ENCODE measurements at places on chromosomes 5 and 9.

DNA sequence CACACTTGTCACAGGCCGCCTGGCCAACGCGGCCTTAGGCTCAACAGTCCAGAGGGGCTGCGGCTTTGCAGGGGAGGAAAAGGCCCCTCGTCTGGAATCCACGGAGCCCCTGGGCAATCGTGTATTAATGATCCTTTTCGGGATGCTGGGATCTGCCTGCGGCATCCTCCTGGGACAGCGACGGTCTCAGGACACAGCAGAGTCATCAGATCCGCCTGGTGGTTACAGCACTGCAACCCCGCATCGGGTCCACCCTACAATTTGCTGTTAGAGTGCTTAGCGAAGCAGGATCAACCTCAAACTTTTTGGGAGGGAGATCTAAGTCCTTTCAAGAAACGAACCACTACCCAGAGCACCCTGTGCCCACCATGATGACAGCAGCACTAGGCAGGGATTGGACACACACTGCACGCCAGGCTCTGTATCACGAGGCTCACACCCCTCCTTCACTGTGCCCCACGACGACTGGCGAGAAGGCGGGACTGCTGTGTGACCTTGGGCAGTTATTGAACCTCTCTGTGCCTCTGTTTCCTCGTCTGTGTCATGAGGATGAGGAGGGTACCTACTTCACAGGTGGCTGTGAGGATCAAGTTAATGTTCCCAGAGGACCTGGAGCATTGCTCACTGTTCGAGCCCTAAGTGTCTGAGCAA lies 100.4 kb upstream of the COL5A1 start:
- DNase-seq: no peak

- no peak for DNase-seq
These were observed 137.4 kb downstream of the CD180 start for GRCh38 chr5:67058998-67059743.

GRCh38 chr9:114522286-114522685 lies 17.0 kb upstream of the WHRN start:
- DNase-seq: no peak

DNA sequence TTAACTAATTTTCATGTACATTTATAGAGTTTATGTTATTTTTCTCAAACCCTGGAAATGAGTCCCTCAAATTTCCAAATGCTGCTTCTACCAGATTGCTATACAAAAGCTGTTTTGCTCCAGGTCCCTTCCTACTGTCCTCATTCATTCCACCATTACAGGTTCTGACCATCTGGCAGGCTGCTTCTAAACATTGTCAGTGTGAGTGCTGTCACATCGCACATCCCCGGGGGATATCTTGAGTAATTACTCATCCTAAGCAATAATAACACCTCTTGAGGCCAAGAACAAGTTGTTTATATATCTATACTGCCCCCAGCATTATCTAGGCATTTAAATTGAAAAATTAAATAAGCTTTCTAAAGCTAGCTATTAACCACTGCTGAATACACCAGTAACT lies 1675.3 kb upstream of the CDH6 start:
- no peak for DNase-seq

GRCh38 chr9:34793428-34793827 lies 83.5 kb upstream of the CCL21 start:
- DNase-seq: no peak

DNA sequence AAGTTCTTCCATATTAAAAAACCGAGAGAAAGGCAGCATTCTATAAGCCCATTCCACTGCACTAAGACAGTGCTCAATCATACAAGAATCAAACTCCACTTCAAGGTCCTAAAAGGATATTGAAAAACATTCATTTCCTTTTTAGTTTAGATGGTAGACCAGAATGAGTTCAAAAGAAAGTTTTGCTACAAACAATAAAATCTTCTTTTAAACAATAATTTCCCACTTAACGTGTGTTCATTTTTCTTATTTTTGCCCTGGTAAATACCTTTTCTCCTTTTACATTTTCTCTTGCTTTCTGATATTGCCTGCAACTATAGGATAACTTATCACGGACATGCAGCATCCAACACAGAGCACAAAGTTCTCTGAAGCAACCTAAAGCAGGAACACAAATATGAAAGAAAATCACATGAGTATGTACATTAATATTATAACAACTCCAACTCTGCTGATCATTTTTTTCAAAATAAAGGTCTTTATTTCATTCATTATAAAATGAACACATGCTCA lies 61.7 kb downstream of the CPLANE1 start:
- no peak for DNase-seq

- DNase-seq: no peak
These were observed 116.9 kb upstream of the OTULINL start for GRCh38 chr5:14464671-14465070.

- DNase-seq: no peak
These were observed 827.2 kb downstream of the MAT2B start for GRCh38 chr5:164332349-164333196.
